Keratinocyte (primary cell): ENCODE measurements at places on chromosomes 5 and 9.

DNA sequence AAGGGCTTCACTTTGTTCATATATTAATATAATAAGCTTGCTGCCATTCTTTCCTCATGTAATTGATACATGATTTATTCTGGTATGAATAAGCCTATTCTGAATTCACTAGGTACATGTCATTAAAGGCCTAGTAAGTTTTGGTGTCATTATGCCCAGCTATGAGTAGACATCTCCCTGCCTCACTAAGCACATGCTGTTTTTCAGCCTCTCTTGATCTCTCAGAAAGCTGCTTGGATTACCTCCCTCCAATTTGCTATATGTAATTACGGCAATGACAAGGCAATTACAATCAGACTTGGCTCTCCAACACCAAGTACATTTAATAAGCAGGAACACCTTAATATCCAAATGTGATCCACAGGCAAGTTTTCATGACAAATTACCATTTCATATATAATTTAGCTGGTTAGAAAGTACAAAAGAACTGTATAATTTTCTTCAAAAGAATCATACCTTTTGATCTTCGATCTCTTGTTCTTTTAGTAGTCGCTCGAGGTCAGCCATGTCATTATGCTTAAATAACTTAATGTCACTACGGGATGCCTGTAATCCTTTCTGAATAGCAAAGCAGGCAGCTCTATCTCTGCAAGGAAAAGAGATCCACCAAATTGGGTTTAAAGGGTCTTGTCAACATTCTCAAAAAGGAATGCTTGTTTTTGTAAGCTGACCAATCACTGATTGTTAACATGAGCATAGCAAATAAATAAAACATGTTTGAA lies 56.3 kb downstream of the SPTLC1 start:
- no peak for DNase-seq

- no peak for DNase-seq
Measured at GRCh38 chr5:170737591-170737990, 45.9 kb upstream of the GABRP start.

- no peak for DNase-seq
Measured at GRCh38 chr9:129596541-129597331, 24.2 kb downstream of the C9orf50 start.

GRCh38 chr9:113997610-113998009 lies 80.5 kb downstream of the AMBP start:
- no peak for DNase-seq

DNA sequence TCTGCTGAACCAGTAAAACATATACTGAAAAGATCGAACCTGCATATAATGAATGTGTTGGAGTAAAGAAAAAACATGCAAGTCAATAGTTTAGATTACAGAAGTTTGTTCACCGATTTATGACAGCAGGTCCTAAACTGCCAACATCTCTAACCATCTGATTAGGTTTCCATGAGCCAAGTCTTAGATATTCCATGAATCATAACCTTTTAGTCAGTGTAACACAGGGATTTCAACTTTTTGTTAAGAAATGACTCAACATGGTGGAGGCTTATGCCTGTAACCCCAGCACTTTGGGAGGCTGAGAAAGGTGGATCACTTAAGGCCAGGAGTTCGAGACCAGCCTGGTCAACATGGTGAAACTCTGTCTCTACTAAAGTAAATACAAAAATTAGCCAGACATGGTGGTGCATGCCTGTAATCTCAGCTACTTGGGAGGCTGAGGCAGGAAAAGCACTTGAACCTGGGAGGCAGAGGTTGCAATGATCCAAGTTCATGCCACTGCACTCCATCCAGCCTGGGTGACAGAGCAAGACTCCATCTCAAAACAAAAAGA lies 38.7 kb downstream of the APC start:
- no peak for DNase-seq

DNA sequence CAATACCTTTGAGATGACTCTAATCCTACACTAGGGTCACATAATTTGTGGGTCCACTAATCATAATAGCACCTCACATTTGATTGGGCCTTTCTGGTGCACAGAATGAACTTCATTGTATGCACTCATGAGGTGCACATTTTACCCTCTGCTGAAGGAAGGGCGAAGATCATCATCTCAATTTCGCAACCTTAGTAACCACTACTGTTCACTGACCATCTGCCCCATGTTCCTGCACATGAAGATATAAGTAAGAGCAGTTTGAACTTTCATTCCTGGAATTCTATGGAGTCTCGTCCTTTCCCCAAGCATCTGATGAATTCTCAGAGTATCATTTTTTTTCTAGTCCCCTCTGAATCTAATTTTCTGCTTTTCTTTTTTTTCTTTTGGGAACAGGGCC lies 21.2 kb downstream of the GAS1 start:
- no peak for DNase-seq

GRCh38 chr9:128316421-128316820 lies 5.8 kb downstream of the TRUB2 start:
- no peak for DNase-seq

GRCh38 chr5:175285261-175285660 lies 158.7 kb downstream of the DRD1 start:
- DNase-seq: peak; percentile 23

- no peak for DNase-seq
Measured at GRCh38 chr5:163540696-163541095, 35.3 kb downstream of the MAT2B start.

- DNase-seq: no peak
Measured at GRCh38 chr9:98201102-98201501, 8.7 kb upstream of the CORO2A start.

- DNase-seq: no peak
Measured at GRCh38 chr9:121807069-121807822, 155.8 kb downstream of the DAB2IP start.

- DNase-seq: no peak
Measured at GRCh38 chr5:83528439-83528769, 56.9 kb downstream of the VCAN start.

DNA sequence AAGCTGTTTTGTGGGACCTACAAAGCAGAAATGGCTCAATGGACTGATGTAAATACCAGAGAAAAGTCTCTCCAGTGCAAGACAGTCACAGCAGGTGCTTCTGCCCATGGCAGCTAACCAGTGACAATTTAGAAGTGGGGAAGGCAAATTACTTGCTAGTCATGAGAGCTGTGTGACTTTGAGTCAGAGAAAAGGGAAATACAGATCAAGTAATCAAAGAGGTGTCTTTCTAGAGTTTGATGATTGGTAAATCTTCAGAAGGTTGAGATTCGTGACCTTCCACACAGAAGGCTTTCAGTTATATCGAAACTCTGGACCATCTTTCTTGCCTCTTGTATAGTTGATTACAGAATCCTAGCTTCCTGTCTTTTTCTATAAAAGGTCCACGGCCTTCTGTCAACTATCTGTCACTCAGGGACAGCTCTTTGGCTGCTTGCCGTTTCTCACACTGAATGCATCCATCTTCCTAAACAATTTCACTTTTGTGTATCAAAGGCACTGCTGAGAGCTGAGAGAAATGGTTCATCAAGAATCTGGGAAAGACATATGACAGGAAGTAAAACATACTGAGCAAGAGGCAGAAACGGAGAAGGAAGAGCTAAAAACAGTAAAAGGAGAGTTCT lies 993.9 kb upstream of the ACO1 start:
- no peak for DNase-seq

GRCh38 chr9:95370064-95370463 lies 52.6 kb upstream of the FANCC start:
- no peak for DNase-seq

DNA sequence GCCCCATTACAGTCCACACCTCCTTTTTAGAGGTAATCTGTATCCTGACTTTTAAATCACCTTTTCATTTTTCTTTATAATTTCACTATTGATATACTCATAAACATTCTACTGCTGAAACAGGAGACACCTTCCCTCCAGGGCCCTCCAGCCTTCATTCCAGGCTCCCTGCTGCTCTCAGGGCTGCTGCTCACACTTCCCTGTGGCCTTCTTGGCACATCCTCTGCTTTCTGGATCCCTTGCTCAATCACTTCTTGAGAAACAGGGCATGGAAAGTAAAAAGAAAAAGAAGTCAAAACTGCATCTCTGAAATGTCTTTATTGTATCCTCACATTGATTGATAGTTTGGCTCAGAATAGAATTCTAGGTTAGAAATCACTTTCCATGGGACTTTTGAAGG lies 19.3 kb upstream of the WNT8A start:
- DNase-seq: no peak

- DNase-seq: no peak
Measured at GRCh38 chr9:17090041-17090440, 44.8 kb upstream of the CNTLN start.

GRCh38 chr5:62596096-62596495 lies 17.5 kb downstream of the LRRC70 start:
- DNase-seq: no peak

- DNase-seq: no peak
Measured at GRCh38 chr9:71614409-71615010, 153.8 kb downstream of the CEMIP2 start.

DNA sequence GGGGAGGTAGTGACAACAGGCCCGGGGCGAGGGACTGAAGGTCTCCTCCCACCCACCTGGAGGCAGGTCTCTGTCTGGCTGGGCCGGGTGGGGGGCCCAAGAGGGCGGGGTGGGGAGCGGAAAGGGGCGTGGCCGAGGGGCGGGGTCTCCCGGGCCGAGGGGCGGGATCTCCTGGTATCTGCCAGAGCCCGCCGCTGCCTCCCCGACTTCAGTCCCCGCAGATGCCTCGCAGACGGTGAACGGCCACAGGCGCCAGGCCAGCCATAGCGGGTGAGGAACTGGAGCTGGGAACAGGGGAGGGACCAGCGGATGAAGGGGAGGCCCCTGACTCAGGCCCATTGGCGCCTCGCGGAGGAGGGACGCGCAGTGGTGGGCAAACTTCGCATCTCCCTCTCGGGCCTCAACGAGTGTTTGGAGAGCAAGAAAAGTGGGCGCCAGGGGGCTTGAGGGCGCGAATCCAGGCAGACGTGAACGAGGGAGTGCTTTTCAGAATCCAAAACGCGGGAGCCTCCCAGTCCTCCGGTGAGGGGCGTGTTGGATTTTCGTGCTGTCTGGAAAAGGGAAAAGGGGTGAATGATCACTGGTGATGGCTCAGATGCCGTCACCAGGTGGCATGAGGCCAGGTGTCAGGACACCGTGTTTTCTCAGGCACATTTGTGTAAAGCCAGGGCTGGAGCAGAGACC lies at the start of gene ADGRD2:
ADGRD2 (plus strand) TSS at position 211 of the 684 bp plus-strand sequence. CDS start 1,216 bp downstream, outside the sequence.
- no peak for DNase-seq

DNA sequence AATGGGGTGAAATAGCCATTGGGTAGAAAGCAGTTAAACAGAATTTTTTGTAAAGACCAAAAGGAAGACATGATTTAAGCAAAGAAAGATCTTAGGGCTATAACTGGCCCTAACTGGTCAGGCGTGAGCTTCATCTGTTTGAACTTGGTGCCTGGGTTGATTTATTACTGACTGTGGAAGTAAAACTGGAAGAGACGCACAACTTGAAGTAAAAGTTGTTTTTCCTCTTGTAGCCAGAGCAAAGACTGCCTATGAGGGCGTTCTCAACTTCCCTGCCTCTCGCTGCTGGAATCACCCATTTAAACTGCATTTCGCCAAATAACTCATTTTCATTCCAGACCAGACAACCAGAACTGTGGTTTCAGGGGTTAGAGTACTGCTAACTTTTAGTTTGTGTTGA lies 1.5 kb downstream of the THBS4 start:
- no peak for DNase-seq

- DNase-seq: no peak
Measured at GRCh38 chr5:169356181-169356580, 55.2 kb upstream of the SLIT3 start.

DNA sequence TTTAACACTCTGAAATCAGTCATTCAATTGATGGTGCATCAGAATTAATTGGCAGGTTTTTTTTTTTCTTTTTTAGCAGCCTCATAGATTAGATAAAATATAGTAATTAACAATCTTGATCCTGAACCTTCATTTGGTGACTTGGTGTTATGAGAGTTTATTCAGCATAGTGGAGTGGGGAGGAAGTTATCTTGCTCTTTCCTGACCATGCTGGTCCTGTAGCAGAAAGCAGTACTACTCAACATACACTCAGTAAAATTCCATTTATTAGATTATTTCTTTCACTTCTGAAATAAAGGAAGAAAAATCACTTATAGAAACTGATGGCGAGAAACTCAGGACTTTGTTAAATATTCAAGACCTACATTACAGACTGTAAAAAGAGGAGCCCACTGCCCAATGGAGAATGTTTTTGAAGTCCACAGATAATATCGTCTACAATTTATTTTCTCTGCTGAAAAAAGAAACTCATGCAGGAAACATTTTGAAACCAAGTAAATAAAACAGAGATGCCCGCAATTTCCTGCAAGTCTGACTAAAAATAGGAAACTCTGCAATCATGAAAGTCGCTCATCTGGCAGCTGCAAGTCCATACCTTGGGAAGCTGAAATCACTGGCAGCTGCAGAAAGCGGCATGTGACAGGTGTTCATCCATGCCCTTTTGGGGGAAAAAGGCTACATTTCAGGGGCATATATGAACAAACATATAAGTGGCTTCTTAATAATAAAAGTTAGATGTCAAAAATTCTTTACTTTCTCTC lies 233.2 kb upstream of the RFX3 start:
- no peak for DNase-seq

GRCh38 chr9:79477955-79478771 lies 93.6 kb upstream of the TLE4 start:
- peak; percentile 15 for DNase-seq

- no peak for DNase-seq
Measured at GRCh38 chr9:133237035-133237731, 28.1 kb upstream of the OBP2B start.

DNA sequence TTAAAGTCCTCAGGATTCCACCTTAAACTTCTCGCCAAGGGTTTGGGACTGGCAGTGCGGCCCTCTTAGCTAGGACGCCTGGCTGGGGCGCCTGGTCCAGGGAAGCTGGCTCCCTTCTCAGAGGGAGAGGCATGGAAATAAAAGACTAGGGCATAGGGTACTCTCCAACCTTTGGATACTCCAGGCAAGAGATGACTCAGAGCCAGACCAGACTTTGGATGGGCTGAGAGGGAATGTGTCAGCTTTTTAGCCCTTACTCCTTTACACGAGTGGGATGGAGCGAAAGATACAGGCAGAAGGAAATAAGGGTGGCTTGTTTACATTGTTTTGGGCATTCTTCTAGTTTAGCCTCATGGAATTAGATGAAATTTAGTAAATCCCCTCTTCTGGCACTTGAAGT lies 48.2 kb downstream of the IL31RA start:
- no peak for DNase-seq

- DNase-seq: no peak
Measured at GRCh38 chr5:166767858-166768257, 1523.6 kb upstream of the WWC1 start.

GRCh38 chr5:21893161-21893560 lies 960.0 kb downstream of the CDH12 start:
- DNase-seq: no peak

DNA sequence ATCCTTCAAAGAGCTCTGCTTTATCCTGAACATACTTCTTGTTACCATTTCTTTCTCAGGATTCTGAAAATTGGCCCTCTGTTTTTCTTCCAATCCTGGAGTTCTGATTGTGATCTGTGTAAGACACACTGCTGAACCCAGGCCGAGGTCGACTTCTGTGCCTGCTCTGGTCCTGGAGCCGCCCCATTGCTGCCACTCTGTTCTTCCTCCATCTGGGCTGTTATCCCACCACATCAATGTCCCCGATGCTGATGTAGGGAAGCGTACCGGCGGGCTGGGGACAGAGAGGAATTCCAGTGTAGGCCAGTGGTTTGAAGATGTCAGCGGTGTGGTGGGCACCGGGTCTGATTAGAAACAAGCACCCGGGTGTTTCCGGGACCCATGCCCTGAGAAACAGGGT lies 102.5 kb downstream of the LIFR start:
- DNase-seq: no peak

- no peak for DNase-seq
Measured at GRCh38 chr5:132830436-132831094, at the start of gene SHROOM1. Gene SHROOM1 (minus strand): TSS chr5:132830647. CDS start chr5:132826140, 4,507 bp downstream.
